ENCODE measurements at places on chromosomes 12 and 14. TPM values are rescaled to one million over a fixed set of nuclear protein-coding genes. Genes with fewer than 3 reads are reported as not detected.
A peak's percentile ranks its signal among the peaks of the same experiment; 100 is the strongest.

- H3K4me1 ChIP-seq = no peaks in the 10 kb centered on the region
- DNase-seq = no peak
- H3K4me3 ChIP-seq = no peak overlapping the region
- H3K27me3 ChIP-seq = peaks cover 4% of the 10 kb centered on the region
Measured at GRCh38 chr14:51006781-51007211, 62.5 kb upstream of the PYGL start.

Gene HSPA2
- total RNA-seq = 8.1 TPM

DNA sequence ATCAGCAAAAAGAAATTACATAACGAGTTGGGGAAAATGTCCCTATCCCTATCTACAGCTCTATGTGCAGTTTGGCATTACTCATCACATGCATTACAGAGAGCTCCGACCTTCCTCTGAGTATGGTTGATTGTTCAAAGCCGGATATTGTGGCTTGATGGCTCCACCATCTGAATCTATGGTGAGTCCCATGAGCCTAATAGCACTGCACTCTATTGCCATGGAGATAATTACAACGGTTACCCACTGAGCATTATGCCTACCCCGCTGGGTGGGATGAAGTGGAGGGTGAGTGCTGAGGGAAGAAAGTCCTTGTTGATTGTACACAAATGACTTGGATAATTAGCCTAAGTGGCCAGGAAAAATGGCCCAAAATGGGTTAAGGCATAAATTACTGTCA is 800.5 kb downstream of the NRXN3 start:
- no peak overlapping the region for H3K4me3 ChIP-seq
- H3K27ac ChIP-seq = no peak overlapping the region
- DNase-seq = no peak
- no peaks in the 10 kb centered on the region for H3K36me3 ChIP-seq

DNA sequence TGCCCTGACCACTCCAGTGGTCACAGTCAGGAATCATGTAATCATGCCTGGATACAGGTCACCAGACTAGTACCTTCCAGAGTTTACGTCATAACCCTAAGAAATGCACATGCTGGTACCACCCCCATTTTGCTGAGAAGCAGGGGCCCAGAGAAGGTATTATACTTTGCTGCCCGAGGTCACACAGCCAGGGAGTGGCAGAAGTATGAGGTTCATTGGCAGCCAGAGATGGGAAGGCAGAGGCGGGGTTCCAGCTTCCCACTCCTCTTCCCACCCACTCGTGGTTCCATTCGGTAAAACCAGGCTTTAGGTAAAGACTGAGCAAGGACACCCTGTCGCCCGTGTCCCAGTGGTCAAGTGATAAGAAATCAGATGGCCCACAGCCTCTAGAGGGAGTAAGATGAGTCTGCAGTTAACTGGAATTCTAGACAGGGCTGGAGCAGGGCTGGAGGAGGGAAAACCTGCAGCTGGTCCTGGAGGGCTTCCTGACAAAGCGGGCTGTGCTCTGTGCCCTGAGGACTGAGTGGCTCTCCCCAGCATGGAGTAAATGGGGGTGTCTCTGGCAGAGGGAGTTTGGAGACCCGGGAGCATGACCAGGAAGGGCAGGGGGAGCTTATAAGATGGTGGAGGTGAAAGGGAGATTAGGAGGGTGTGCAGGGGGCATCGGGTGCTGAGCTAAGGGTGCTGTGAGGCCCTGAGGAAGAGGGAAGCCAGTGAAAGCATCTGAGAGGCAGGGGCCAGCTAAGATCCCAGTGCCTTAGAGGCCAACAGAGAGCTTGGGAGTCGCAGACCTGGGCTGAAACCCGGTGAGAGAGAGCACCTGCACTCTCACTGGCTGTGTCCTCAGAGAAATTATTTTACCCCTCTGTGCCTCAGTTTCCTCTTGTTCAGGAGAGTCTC is 5.7 kb downstream of the FAM222A start:
- peaks cover 41% of the 10 kb centered on the region for H3K27me3 ChIP-seq
- H3K36me3 ChIP-seq = no peaks in the 10 kb centered on the region
- no peak overlapping the region for H3K4me3 ChIP-seq
- H3K4me1 ChIP-seq = no peaks in the 10 kb centered on the region
- DNase-seq = no peak

GRCh38 chr12:8813572-8814357 is 8.7 kb upstream of the A2ML1 start:
- no peaks in the 10 kb centered on the region for H3K4me1 ChIP-seq
- H3K27me3 ChIP-seq = no peaks in the 10 kb centered on the region
- no peak overlapping the region for H3K4me3 ChIP-seq
- no peak for DNase-seq
- no peak overlapping the region for H3K27ac ChIP-seq
- H3K36me3 ChIP-seq = no peaks in the 10 kb centered on the region

Gene FOXG1
- total RNA-seq = not detected

Gene GPRC5D
- not detected for total RNA-seq

Gene AGAP2
- 28.2 TPM for total RNA-seq

Gene TMEM132C
- total RNA-seq = not detected

DNA sequence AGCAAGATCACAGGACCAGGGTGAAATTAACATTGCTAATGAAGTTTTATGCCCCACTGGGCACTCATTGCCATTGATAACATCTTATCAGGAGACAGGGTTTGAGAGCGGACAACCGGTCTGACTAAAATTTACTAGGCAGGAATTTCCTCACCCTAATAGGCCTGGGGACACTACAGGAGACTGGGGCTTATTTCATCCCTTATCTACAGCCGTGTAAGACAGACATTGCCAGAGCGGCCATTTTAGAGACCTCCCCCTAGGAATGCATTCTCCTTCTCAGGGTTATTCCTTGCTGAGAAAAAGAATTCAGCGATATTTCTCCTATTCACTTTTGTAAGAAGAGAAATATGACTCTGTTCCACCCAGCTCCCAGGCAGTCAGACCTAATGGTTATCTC is 8.3 kb downstream of the OR4K17 start:
- H3K4me3 ChIP-seq = no peak overlapping the region
- H3K27ac ChIP-seq = no peak overlapping the region
- no peak for DNase-seq
- no peaks in the 10 kb centered on the region for H3K4me1 ChIP-seq

GRCh38 chr12:31629756-31630732 is 29.4 kb upstream of the ETFBKMT start:
- no peak for DNase-seq
- no peaks in the 10 kb centered on the region for H3K4me1 ChIP-seq
- no peak overlapping the region for H3K27ac ChIP-seq
- no peaks in the 10 kb centered on the region for H3K27me3 ChIP-seq

DNA sequence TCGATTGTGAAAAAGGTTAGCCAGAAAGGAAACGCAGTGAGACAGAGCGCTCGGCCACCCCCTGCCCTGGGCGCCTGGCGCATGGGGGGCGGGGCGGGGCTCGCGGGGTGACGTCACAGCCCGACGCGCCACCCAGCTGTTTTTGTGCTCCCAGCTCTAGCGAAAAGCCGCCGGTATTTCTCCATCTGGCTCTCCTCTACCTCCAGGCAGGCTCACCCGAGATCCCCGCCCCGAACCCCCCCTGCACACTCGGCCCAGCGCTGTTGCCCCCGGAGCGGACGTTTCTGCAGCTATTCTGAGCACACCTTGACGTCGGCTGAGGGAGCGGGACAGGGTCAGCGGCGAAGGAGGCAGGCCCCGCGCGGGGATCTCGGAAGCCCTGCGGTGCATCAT is at the start of gene GABARAPL1:
GABARAPL1 (plus strand) TSS at position 139 of the 393 bp plus-strand sequence; CDS start at position 392, 253 bp downstream.
- DNase-seq = peak; percentile 92
- peak within 1 kb of the TSS; percentile 94 for H3K4me3 ChIP-seq
- peaks cover 30% of the 10 kb centered on the region for H3K27me3 ChIP-seq
- peaks cover 26% of the 10 kb centered on the region for H3K4me1 ChIP-seq
- no peaks in the 10 kb centered on the region for H3K36me3 ChIP-seq

DNA sequence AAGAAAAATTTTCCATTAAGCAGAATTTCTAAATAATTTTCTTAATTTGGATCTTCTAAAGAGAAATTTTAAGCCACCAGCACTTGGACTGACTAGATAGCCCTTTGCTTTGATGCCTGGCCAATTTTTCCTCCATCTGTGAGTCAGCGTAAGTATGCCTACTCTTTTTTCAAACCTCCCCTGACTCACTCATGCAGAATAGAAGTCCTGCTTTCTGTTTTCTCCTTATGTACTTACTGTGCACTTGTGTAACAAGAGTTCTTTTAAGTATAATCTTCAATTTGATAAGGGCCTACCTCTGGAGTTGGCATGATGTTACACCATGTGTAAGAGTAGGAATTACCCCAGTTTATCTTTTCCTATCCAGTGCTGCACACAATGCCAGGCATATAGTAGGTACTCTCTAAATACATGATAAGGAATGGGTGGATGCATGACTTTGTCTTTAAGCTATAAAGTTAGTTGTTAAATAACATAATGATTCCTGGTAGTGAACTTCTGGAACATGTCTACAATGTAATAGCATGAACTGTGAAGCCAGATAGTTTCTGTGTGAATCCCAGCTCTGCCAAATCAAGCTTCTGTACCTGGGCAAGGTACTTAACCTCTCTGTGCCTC is 329.6 kb downstream of the TMTC2 start:
- H3K4me1 ChIP-seq = no peaks in the 10 kb centered on the region
- no peak for DNase-seq
- H3K27ac ChIP-seq = no peak overlapping the region
- H3K36me3 ChIP-seq = no peaks in the 10 kb centered on the region
- no peak overlapping the region for H3K4me3 ChIP-seq

- peak overlapping the region; percentile 74 for H3K4me3 ChIP-seq
- DNase-seq = peak; percentile 67
- H3K27me3 ChIP-seq = peaks cover 60% of the 10 kb centered on the region
Measured at GRCh38 chr14:35534208-35534872, 376 bp downstream of the INSM2 start.

GRCh38 chr12:6950401-6950801 is 755 bp upstream of the PTPN6 start:
- H3K27ac ChIP-seq = peak overlapping the region; percentile 96
- H3K4me1 ChIP-seq = peaks cover 68% of the 10 kb centered on the region
- peak overlapping the region; percentile 96 for H3K4me3 ChIP-seq
- H3K36me3 ChIP-seq = peaks cover 50% of the 10 kb centered on the region

DNA sequence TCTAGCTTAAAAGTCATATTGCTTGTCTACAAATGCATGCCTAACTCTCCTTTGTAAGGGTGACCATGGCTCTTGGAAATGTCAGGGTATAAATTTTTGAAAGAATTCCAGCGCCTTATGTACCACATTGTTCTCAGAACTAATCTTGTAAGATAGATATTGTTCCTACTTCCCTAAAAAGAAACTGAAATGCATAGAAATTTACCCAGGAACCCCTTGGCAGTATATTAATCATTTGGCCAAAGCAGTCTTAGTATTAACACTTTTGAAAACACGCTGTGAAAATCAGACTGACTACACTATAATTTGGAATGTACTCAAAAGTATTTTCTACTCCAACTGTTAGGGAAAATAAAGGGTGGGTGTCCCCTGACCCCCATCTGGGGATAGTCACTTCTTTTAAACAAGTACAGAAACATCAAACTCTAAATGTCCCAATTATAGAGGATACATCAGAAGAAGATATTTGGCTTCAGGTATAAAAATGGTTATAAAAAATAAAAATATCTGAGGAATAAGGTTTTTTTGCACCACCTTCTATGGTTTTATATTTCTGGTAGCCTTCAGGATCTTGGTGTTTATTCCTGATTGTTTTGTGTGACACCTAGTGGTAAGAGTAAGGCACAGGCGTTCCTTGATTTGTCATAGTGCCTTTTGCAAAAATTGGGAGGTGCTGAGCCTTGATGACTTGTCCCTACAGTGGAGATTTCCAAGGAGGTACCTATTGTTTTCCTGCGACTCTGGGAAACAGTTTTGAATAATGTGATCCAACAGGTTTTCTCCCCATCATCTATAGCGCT is 2.2 kb upstream of the NFKBIA start:
- H3K27ac ChIP-seq = peak overlapping the region; percentile 99
- DNase-seq = peak; percentile 77
- peaks cover 25% of the 10 kb centered on the region for H3K36me3 ChIP-seq
- H3K4me1 ChIP-seq = peaks cover 33% of the 10 kb centered on the region

GRCh38 chr12:34390171-34390841 is 368.0 kb downstream of the ALG10 start:
- no peak overlapping the region for H3K27ac ChIP-seq
- H3K4me1 ChIP-seq = no peaks in the 10 kb centered on the region
- H3K27me3 ChIP-seq = no peaks in the 10 kb centered on the region
- no peak for DNase-seq

Gene AMDHD1
- 0.21 TPM for total RNA-seq

- peaks cover 43% of the 10 kb centered on the region for H3K36me3 ChIP-seq
- peaks cover 47% of the 10 kb centered on the region for H3K4me1 ChIP-seq
- H3K27me3 ChIP-seq = no peaks in the 10 kb centered on the region
- peak; percentile 71 for DNase-seq
- peak overlapping the region; percentile 84 for H3K4me3 ChIP-seq
- H3K27ac ChIP-seq = peak overlapping the region; percentile 93
Measured at GRCh38 chr14:89351516-89352404, 65.3 kb downstream of the FOXN3 start.

- H3K4me1 ChIP-seq = no peaks in the 10 kb centered on the region
- no peaks in the 10 kb centered on the region for H3K36me3 ChIP-seq
- H3K27ac ChIP-seq = no peak overlapping the region
- no peak overlapping the region for H3K4me3 ChIP-seq
Measured at GRCh38 chr12:132285991-132286681, 43.3 kb downstream of the GALNT9 start.

DNA sequence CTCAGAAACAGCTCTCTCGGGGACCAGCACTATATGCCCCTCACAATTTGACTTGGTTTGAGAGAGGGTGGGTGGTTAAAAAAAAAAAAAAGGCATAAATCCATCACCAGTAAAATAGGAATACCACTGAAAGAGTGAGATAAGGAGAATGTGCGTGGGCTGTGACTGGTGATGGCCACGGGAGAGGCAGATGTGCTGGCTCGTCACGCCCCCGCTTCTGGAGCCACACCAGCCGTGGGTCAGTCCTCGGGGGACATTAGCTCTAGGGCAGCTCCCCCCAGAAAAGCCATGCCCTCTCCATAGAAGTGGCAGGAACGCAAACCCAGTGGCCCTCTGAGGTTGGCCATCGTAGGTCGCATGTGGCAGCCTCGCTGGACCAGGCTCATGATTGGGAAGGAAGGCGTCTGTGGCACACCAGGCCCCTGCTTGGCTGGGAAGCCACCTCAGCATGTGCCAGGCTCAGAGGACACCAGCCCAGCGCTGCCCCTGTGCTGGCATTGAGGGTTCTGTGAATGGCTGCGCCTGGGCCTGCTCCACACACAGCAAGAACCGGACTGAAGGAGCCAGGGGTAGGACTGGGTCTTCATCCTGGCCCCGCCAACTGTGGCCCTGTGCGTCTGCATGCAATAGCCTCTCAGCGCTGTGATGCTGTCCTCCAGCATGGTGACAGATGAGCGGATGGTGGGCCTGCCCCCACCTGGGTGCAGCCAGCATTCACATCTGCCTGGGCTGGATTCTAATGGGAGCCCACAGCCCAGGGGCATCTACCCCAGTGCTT is 110.5 kb downstream of the PIWIL1 start:
- no peak overlapping the region for H3K27ac ChIP-seq
- H3K27me3 ChIP-seq = no peaks in the 10 kb centered on the region
- H3K4me3 ChIP-seq = no peak overlapping the region
- H3K36me3 ChIP-seq = no peaks in the 10 kb centered on the region
- DNase-seq = no peak

All from activated CD4-positive, alpha-beta T cell treated with anti-CD3 and anti-CD28 coated beads, Interleukin-2, amount 10 ng/mL, durations not matched to agents 24 days and 14 days (primary cell).